A172 (cell line): ENCODE measurements at places on chromosomes 13 and 19.

- no peak for DNase-seq
These were observed 340.6 kb downstream of the ENOX1 start for GRCh38 chr13:43446126-43446525.

DNA sequence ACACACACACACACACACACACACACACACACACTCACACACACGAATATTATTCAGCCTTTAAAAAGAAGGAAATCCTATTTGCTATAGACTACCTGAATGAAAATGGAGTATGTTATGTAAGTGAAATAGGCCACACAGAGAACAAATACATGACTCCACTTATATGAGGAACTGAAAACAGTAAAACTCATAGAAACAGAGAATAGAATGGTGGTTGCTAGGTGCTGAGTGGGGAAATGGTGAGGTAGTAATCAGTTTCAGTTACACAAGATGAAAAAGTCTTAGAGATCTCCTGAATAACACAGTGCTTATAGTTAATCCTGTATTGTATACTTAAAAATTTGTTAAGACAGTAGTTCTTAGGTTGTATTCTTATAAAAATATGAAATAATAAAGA is 8.2 kb downstream of the ZNF677 start:
- no peak for DNase-seq

DNA sequence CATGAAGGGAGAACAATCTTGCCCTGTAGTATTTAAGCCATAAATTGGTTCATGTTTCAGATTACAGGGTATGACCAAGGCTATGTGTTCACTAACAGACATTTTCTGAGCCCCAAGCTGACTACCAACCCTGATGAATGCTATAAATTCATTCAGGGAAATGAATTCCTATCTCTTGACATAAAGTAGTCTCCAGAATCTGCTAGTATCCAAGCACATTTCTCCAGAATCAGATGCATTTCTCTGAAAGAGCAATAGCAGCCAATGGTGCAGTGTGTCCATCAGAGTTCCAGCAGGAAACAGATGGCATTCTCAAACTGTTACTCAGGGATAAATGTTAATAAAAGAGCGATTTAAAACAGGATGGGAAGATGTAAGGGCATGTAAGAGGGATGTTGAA is 226.4 kb downstream of the COG6 start:
- no peak for DNase-seq

DNA sequence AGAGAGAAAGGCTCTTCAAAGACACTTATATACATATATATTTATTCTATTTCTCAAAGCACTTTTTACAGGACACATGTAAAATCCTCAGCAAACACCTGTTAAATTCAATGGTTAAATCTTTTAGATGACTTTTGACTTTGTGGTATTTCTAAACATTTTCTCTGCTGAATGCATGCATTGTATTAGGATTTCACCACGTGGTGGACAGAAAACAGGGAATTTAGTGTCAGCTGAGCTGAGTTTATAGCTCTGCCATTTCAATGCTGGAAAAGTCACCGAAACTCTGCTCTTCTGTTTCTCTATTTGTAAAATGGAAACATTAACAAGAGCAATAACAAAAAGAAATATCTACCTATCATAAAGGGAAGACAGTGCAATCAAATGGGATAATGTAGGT is 375.6 kb downstream of the ENOX1 start:
- DNase-seq: no peak

DNA sequence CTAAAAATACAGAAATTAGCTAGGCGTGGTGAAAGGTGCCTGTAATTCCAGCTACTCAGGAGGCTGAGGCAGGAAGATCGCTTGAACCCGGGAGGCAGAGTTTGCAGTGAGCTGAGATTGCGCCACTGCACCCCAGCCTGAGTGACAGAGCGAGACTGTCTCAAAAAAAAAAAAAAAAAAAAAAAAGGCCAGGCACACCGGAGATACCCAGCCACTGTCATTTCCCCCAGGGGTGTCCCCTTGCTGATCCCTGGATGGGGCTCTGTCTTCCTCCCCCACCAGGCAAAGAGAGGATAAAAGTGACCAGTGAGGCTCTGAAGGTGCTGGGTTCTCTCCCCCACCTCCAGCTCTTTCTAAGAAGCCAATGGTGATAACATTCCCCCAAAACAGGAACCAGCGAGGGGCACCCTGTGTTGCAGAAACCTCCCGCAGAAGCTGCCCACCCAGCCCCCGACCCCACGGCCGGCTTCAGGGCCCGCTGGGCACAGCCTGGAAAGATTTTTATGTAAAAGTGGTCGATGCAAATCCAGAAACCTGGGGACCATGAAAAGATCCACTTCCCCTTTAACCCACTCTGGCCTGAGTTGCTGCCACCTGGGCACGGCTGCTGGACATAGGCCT is 61.4 kb upstream of the KLF2 start:
- DNase-seq: no peak

GRCh38 chr13:38933786-38934185 is 56.8 kb downstream of the STOML3 start:
- no peak for DNase-seq

- no peak for DNase-seq
These were observed 5.1 kb downstream of the IGFLR1 start for GRCh38 chr19:35736913-35737886.

DNA sequence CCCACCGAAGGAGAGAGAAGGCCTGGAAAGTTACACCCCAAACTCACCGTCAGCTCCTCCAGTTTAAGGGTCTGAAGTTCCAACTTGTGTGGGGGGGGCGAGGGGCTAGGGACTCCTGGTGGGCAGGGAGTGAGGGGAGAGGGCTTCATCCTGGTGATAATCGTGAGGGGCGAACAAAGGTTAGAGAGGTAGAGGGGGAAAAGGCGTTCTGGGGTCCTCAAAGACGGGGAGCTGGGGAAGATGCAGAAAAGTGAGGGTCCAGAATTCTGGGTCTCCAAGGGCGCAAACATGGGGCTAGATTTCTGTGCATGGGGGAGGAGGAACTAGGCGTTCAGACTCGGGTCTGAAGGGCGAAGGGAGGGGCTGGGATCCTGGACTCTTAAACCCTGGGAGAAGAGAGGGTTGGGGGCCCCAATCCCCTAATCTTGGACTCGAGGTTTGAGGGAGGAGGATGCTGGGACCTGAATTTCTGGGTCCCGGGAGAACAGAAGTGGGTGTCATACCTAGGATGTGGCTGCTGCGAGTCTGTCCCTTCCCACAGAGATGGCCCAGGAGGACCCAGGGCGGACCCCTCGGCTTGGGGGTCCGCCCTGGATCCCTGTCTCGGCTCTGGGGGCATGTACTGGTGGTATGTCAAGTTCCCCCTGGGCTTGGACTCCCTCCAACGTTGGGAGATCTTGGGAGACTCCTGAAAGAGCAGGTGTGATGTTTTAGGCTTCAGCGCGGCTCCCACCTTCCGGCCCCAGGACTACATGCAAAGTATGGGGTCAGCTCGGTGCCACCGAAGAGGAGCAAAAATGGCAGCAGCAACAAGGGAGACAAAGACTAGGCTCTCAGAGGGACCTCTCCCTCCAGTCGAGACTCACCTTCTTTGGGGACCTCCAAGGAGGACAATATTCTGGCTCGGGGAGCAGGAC is 4.5 kb downstream of the MAMSTR start:
- no peak for DNase-seq

DNA sequence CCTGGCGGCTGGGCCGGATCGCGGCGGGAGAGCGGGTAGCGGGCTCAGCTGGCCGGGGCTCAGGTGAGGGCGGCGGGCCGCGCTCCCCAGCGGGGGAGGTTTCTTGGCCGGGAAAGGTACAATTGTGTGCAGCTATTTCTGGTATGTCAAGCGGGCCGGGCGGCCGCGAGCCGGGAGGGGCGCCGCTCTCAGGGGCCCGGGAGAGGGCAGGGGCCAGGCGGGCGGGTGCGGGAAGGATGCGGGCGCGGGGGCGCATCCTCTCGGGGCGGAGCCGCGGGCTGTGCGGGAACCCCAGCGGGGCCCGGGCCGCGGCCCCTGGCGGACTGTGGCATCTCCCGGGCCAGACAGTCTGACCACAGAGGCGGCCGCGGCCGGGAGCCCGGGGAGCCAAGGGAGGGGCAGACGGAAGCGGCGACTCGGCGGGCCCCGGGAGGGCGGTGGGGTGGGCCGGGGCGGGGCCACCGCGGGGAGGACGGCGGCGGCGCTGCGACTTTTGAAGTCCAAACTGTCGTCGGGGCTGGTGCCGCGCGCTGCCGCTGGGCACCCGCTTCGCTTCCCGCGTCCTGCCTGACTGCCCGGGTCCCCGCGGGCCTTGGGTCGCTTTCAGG is at the start of gene LMO7:
LMO7 (plus strand) TSS at position 503 of the 608 bp plus-strand sequence. CDS start 328 bp downstream, outside the sequence.
- DNase-seq: peak; percentile 38

DNA sequence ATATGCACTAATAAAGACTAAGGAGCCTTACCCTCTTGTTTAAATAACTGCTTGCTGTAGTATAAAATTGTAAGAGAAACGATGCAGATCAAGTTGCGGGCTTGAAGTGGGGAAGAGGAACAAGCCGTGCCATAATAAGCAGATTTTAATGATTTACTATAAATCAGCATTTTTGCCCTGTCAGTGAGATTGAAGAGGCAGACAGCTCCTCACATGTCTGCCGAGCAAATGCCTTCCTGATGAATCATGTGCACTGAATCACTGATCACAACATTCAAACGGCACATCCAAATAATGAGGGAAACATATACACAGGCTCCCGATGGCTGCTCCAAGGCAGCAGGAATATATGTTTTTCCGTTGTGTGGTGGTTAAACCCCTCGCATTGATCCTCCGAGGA is 282.9 kb downstream of the TSHZ3 start:
- peak; percentile 77 for DNase-seq

DNA sequence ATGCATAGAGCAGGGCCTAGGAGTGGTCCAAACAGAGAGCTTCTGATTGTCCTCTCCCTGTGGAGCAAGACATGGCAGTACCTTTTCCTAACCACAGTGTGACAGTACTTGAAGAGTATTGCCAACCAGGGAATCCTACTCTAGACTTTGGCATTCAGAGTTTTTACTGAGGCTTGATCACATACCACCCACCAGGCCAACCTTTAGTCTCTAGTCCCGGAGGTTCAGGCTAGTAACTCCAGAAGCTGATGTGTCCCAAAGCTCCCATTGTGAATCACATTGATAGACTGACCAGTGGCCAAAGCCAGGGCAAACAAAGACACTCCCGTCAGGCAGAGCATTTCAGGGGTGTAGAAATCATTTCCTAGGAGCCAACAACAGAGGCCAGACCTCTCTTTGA is 18.4 kb downstream of the IFT88 start:
- DNase-seq: no peak

DNA sequence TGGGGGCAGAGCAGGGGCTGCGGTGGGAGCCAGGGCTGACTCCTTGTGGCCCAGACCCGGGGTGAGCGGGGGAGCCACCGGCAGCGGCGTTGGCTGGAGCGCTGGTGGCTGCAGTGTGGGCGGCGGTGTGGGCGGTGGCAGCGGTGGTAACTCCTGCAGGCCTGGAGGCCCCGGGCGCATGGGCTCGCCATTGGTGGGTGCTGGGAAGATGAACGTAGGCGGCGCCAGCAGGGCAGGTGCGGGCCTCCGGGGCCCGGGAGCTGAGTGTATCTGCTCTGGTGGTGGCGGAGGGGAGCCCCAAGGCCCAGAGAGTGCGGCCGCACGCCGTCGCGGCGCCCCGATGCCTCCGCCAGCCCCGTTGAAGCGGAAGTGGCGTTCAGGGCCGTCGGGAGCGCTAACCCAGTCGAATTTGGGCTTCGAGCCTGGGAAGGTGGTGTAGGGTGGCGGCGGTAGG is 2.0 kb downstream of the GGN start:
- DNase-seq: no peak

DNA sequence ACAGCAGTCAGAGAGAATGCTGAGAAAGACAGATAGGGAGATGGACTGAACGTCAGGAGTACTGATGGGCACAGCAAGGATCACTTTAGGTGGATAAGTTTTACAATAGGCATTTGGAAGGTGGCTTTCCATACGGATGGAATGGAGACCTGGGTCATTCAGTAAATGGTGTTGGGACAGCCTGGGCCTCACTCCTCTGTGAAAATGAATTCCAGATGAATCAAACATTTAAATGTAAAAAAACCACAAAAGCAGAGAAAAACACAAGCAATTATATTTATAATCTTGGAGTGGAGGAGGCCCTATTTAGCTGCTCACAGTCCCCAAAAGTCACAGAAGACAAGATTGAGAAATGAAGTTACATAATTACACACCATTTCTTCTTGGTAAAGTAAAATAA is 4.7 kb downstream of the IL17D start:
- DNase-seq: no peak

DNA sequence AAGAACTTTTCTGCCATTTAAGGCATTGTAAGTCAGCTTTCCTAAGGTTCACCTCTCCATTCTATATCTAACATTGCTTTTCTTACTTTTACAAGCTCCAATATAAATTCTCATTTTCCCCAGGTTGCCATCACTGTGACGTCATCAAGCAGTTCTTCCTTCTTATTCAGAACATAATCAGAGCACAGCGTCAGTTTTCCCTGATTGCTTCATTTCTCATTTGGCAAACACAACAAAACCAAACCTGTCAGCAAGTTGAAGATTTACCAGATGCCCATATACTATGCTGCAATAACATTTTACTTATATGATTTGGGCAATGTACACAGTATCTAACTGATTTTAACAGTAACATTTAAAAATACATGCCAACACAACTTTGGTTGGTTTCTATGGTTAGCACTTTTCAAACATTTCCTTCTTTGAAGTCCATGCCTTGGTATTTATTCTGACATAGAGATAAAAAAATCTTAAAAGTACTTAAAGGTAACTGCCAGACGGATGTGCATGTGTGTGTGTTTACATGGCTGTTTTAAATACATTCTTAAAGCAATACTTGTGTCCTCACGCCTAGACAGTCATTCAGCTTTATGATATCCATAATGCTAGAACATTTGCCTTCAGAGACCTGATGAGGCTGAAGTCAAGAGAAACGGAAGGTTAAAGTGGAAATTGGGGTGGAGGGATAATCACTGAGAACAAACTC is 264.0 kb downstream of the KLF12 start:
- no peak for DNase-seq

- DNase-seq: no peak
These were observed 98.2 kb downstream of the FREM2 start for GRCh38 chr13:38785042-38785441.
